ENCODE measurements at places on chromosomes 5 and 9. TPM values are rescaled to one million over a fixed set of nuclear protein-coding genes. Genes with fewer than 3 reads are reported as not detected.
A peak's percentile ranks its signal among the peaks of the same experiment; 100 is the strongest.

PELO gene
- total RNA-seq = 33.0 TPM

- no peak for DNase-seq
Measured at GRCh38 chr9:72749276-72749675, 203.6 kb downstream of the ALDH1A1 start.

DNA sequence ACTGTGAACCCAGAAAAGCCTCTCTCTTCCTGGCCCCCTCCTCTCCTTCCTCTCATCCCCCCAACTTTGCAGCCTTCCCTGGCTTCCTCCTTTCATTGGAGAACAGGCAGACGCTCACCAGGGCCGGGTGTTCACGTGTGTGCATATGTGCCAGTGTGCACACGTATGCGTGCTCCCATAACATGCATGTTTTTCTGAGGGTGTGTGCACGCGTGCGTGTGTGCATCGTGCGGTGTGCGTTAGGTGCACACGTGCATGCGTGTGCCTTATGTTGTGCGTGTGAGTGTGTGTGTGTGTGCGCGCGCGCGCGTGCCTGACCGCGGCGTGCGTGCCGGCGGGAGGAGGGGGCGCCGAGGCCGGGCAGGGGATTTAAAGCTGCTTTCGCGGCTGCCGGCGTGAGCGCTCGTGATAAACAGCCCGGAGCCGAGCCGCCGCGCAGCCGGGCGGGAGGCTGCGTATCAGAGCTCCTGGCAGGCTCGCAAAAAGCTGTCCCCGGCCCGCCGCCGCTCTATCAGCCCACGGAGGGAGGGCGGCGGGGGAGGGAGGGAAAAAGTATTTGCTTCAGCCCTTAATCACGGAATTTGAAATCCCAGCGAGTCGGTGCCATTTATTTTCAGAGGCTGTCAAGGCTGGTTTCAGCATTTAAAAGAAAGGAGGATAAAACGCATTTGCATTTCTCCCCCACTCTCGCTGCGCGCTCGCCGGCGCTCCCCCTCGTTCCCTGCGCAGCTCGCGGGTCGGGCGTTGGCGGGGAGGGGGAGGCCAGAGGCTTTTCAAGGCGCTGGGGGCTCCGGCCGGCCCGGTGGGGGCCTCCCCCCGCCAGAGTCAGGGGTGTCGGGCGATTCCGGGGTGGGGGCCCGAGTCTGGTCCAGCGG, 183.9 kb downstream of the C9orf50 start:
- peak; percentile 74 for DNase-seq

SLC46A2 gene
- total RNA-seq = not detected

MEF2C gene
- total RNA-seq = 1,165 TPM
